DMS79 (cell line): ENCODE measurements at places on chromosomes 2 and 18.
A peak's percentile ranks its signal among the peaks of the same experiment; 100 is the strongest.

GRCh38 chr18:79803611-79804051 is 5.9 kb downstream of the KCNG2 start:
- no peak for DNase-seq

GRCh38 chr18:75203416-75204268 is 5.3 kb downstream of the PTGR3 start:
- DNase-seq, result no peak

DNA sequence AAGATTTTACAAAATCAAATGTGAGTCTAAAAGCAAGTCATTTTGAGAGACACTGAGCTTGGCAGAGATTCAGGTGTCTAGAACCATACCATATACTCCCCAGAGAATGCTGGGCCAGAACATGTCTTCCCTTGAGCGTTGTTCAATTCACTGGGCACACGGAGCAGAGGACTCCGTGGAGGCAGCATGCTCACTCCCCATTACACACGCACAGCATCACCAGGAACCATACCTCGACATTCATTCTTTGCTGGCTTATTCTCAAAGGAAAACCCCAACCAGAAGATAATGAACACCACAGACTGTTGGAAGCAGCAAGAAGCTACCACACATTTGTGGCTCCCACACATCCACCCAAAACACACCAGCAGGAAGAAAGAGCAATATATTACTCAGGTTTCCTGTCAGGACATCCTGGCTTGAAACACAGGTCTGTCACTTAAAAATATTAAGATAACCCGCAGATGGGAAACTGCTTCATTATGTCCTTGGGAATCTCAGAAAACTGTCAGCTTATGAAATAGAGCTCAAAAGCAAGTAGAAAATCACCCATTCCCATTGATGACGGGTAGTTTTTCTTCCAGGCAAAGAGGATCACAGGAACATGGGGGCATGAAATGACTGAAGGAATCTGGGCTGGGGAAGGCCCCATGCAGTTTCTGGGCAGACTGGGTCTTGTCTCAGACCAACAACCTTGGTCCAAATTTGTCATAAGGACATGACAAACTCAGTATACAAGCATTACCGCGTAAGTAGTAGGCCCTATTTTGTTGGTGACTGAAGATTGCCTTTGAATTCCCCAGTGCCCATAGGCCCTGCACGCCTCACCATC is 46.4 kb downstream of the PCBP1 start:
- no peak for DNase-seq

- no peak for DNase-seq
Observed at GRCh38 chr2:174753038-174753633, 11.1 kb downstream of the CHRNA1 start.

- no peak for DNase-seq
Observed at GRCh38 chr18:10045296-10045891, 131.6 kb downstream of the VAPA start.

GRCh38 chr2:209582281-209582680 is 158.4 kb downstream of the MAP2 start:
- no peak for DNase-seq

GRCh38 chr18:79208906-79209305 is 139.7 kb downstream of the ATP9B start:
- no peak for DNase-seq

- DNase-seq, result no peak
Observed at GRCh38 chr2:189300916-189301315, 121.4 kb upstream of the COL5A2 start.

- no peak for DNase-seq
Observed at GRCh38 chr2:155301221-155301620, 602.7 kb downstream of the KCNJ3 start.

DNA sequence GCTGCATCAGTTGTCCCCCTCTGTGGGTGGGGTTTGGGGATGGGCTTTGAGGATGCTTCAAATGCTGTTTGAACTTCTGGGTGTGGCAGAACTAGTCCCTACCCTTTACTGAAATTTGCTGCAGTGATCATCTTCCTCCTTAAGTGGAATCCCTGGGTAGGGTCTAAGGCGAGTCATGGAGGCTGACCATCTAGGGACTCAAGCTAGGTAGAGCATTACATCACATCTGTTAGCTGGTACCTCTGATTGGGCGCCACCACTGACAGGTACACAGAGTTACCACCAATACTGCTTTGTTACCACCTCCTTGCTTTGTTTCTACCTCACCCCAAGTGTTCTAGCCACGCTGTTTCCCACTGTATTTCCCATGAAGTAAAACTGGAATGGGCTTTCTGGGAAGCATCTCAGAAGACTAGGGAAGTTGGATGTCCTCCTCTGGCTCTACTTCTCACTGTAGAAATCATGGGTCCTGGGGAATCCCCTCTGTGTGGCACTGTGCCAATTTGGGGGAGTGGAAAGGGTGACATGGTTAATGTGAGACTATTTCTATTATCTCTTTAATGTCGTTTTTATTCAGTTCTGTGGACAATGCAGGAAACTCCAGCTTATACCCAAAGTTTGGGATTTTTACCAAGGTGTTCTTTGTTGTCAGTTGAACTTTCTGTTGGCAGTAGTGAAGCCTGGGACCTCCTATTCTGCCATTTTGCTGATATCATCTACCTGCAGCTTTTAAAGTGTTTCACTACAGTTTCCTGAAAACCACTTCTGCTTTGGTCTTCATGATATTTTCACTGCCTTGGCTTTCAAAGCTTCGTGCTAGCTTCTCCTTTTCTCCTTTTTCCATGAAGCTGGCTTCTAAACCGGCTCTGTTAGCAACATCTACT is 14.5 kb upstream of the SULT1C4 start:
- DNase-seq, result no peak

DNA sequence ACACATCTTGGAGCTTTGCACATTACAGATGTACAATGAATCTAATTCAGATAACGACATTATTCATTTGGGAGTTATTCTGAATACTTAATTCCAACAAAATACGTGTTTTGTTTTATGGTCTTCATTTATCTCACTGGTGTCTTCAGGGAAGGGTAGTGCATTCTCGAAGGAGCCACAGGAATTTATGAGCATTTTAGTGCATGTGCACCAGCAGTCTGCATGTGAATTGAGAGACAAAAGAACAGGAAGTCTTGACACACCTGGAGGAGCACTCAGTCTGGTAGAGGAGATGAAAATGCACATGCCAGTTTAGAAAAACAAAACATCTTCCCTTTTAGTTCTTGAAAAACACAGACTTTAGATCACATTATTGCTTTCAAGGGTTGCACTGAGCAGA is 228.7 kb downstream of the LRATD1 start:
- peak; percentile 32 for DNase-seq

DNA sequence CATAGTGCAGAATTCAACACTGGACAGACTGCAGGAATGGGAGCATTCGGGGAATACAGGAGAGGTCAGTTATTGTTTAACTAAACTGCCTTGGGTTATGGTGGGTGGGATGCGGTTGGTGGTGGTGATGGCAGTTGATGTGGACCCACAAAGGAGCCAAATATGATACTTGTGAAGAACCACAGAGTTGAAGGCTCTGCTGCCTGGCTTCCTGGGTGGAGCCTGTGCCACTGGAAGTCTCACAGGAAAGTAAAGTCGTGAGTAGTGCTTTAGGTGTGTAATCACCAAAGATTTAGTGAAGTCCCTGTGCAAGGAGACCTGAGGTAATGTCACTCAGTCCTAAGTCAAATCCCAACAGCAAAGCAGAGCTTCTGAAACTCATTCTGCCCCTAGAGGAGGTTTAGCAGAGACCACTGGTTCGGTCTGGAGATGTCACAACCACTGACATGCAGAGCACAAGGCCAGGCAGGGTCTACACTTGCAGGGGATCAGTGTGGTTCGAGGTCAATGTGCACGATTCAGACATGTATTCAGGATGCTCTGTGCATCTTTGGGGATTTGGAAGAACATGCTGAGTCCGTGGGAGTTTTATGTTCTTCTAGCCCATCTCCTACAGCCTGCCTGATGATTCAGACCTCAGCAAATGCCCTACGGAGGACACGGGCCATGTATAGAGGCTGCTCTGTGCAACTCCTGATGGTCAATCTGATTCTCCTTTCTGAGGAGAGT is 1150.9 kb downstream of the RPIA start:
- no peak for DNase-seq

DNA sequence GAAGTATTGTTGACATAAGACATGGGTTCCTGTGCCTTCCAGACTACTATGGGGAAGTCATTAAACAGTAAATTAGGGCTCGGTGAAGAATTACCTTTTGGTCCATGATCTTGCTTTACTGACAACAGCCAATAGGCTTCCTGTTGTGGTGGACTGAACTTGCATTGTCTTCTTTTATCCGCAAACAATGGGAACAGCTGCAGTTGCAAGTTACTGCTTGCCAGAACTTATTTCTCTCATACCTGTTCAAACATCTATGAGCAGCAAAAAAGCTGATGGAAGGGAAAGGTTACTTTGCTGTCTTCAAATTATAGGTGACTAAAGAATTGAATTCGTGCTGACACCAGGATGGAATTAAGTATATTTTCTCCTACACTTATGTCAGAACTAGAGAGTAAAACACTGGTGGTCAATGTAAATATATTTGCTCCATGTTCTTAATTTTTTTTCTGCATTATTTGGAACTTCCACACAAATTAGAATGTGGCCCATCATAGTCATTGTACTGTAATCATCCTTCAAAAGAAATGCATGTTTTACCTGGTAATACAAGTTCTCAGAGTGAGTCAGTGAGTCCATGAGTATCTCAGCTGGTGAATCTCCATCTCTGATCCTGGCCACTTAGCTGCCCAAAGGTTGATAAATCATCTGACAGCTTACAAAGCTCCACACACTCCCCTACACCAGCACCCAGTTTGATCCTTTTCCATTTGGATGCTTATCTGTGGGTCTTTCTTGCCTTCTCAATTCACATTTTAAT is 37.3 kb upstream of the RNF152 start:
- DNase-seq, result no peak

DNA sequence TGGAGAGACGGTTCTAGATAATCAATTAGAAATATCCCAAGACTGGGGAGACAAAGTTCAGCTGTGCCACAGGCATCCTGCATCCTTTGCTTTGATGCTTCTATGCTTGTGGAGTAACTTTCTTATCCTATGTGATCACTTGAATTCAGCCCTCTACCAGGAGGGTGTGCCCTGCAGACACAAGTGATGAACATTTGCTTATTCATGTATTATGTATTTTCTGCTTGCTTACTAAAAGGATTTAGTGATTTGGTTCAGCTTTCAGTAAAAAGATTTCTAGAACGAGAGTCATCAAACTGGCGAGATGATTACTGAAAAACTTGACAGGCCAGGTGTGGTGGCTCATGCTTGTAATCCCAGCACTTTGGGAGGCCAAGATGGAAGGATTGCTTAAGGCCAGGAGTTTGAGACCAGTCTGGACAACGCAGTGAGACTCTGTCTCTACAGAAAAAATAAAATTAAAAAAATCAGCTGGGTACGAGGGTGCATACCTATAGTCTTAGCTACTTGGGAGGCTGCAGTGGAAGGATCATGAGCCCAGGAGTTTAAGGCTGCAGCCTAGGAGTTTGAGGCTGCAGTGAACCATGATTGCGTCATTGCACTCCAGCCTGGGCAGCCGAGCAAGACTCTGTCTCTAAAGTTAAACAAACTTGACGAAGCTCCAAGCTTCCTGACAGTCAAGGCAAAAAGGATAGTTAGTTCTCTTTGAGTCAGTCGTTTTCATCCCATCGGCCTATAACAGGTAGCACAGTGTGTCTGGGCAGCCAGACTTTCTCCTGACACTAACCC is 13.3 kb downstream of the HK2 start:
- no peak for DNase-seq

GRCh38 chr2:148527488-148528340 is 116.8 kb upstream of the EPC2 start:
- DNase-seq, result no peak

- no peak for DNase-seq
Observed at GRCh38 chr2:137249463-137250130, 484.3 kb downstream of the THSD7B start.

DNA sequence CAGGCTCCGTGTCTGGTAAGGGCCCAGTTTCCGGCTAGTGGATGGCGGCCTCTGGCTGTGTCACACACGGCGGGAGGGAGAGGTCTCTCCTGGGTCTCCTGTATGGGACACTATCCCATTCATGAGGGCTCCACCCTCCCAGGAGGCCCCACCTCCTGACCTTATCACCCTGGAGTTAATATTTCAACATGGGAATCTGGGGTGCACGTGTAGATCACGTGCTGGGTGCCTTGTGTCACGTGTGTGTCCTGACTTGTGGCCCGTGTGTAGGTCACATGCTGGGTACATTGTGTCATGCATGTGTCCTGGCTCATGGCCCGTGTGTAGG is 9.9 kb downstream of the NEU4 start:
- no peak for DNase-seq

- no peak for DNase-seq
Observed at GRCh38 chr2:18993756-18994338, 364.6 kb downstream of the OSR1 start.

GRCh38 chr2:161090411-161090810 is 69.8 kb upstream of the TANK start:
- DNase-seq, result no peak

DNA sequence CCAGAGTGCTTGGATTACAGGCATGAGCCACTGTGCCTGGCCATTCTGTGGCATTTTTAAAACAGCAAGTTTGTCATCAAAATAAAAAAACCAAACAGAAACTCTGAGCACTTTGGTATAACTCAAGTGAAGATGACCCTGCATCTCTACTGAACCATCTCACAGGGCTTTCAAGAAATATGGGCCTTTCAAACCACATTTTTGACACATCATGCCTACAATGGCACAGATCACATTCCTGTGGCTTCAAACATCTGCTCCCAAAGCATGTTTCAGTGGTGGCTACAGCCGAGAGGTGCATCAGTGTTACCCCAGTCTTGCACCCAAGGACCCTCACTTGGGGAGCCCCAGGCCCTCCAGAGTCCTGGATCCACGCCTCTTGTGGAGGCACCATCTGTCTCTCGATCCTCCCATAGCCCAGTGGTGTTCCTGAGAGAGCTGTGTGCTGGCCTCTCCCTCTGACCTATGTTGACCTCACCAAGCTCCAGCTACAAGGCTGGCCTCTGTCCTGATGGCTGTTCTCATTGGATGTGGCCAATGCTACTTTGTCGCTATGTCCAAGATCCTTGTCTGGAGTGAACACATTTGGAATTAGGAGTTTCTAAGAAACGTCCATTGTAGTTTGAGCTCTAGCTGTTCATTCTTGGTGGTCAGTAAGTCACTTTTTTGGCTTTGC is 55.2 kb upstream of the RALBP1 start:
- DNase-seq, result no peak

DNA sequence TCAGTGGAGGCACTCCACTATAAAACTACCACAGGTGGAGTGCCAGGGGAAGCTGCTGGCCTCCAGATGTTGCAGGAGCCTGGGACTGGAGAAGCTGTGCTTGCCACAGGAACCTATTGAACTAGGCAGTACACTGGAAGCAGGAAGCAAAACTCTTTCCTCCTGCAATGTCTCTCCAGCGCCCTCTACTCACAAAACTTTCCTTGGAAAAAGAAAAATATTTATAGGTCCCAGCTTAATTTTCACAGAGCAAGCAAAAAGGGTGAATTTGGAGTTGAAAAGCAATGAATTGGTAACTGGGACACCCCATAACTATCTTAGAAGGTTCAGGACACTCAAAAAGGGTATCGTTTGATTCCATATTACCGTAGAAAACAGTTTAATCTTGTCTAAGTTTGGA is 33.2 kb upstream of the REEP1 start:
- DNase-seq, result no peak

GRCh38 chr18:56739731-56740130 is 88.6 kb downstream of the WDR7 start:
- no peak for DNase-seq

- DNase-seq, result no peak
Observed at GRCh38 chr18:35158728-35159450, 81.9 kb upstream of the ZNF397 start.

GRCh38 chr2:176188774-176189680 is 559 bp downstream of the HOXD1 start:
- DNase-seq, result no peak

GRCh38 chr2:53317861-53318260 is 449.7 kb upstream of the CHAC2 start:
- no peak for DNase-seq

- DNase-seq, result no peak
Observed at GRCh38 chr2:143482316-143482715, 353.1 kb downstream of the ARHGAP15 start.
